Upper lobe of left lung (tissue), 6 donors: ENCODE measurements at places on chromosomes 6 and 20.

- no peaks in the 10 kb centered on the region for H3K36me3 ChIP-seq
- H3K27ac ChIP-seq, result peak within 1 kb of the TSS; percentile 81
- H3K4me1 ChIP-seq, result no peaks in the 10 kb centered on the region
- no peaks in the 10 kb centered on the region for H3K27me3 ChIP-seq
- DNase-seq, result peak; percentile 59
These were observed at the start of gene FRK for GRCh38 chr6:116060572-116061283. FRK (minus strand) TSS chr6:116060891; CDS start chr6:116060311, 580 bp downstream.

- H3K4me1 ChIP-seq, result no peaks in the 10 kb centered on the region
- H3K36me3 ChIP-seq, result peaks cover 2% of the 10 kb centered on the region
- no peaks in the 10 kb centered on the region for H3K27me3 ChIP-seq
- no peak for DNase-seq
- H3K27ac ChIP-seq, result no peak overlapping the region
These were observed 12.0 kb downstream of the ZFP64 start for GRCh38 chr20:52179331-52180179.

GRCh38 chr20:1619861-1620444 is at the start of gene SIRPB1:
SIRPB1 (minus strand) TSS chr20:1620009; CDS start chr20:1619944, 65 bp downstream.
- H3K27ac ChIP-seq, result peak within 1 kb of the TSS; percentile 87
- peaks cover 17% of the 10 kb centered on the region for H3K4me1 ChIP-seq
- peak; percentile 59 for DNase-seq
- no peaks in the 10 kb centered on the region for H3K27me3 ChIP-seq
- H3K36me3 ChIP-seq, result no peaks in the 10 kb centered on the region

DNA sequence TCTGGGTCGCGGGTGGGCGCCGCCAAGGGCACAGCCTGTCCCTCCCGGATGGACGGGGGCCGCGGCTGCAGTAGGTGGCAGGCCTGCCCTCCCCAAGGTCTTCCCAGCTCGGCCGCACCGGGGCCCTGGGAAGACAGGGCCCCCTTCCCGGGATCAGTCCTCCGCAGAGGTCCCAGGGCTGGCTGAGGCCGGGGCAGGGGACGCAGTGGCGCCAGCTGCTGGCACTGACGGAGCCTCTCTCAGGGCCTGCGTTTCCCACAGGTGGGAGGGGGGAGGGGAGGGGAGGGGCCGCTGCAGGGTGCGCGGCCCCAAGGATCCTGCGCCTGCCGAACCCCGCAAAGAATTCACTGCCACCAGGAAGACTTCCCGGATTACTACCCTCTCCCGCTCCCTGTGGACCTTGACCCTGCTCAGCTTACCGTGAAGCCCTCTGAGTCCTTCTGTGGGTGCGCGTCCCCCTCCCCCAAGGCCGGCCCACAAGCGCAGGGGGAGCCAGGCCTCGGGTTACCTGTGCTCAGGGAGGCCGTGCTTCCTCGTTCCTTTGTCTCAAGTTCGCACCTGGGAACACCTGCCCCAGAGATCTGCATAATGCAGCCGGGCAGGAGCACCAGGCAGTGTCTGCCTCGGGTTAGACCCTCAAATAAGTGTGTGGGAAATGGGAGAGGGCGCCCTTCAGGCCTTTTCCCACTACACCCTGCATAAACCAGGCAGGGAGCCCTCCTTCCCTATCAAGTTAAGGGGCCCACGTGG is 5.1 kb downstream of the LZTS3 start:
- peak; percentile 78 for DNase-seq
- H3K4me3 ChIP-seq, result no peak overlapping the region
- no peaks in the 10 kb centered on the region for H3K36me3 ChIP-seq
- peaks cover 22% of the 10 kb centered on the region for H3K4me1 ChIP-seq

DNA sequence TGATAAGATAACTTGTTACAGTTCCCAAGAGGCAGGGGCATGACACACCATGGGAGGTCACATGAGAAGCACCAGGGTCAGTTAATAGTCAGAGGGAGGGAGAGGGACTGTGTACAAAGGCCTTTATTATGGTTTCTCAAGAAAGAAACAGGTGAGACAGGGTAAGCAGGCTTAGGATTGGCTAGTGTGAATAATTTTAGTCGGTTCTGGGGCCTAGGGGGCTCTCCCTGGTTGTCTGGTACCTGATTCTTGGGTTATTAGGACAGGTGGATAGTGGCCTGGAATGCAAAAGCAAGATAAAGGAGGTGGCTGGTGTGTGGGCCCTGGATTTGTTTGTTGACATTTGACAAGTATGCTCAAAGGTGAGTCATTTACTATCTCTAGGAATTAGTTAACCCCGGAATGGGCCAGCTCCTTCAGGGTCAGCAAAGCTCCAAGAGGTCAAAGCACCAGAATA is 49.4 kb upstream of the MCUR1 start:
- H3K4me1 ChIP-seq, result peaks cover 8% of the 10 kb centered on the region
- no peaks in the 10 kb centered on the region for H3K36me3 ChIP-seq
- peaks cover 11% of the 10 kb centered on the region for H3K27me3 ChIP-seq

GRCh38 chr6:124870611-124871459 is 91.4 kb upstream of the RNF217 start:
- no peaks in the 10 kb centered on the region for H3K27me3 ChIP-seq
- no peak overlapping the region for H3K4me3 ChIP-seq
- no peaks in the 10 kb centered on the region for H3K4me1 ChIP-seq
- no peaks in the 10 kb centered on the region for H3K36me3 ChIP-seq

- H3K27ac ChIP-seq, result no peak overlapping the region
- no peak for DNase-seq
- H3K4me3 ChIP-seq, result no peak overlapping the region
- H3K4me1 ChIP-seq, result no peaks in the 10 kb centered on the region
- H3K36me3 ChIP-seq, result no peaks in the 10 kb centered on the region
These were observed 12.5 kb downstream of the SGK2 start for GRCh38 chr20:43571310-43571709.

DNA sequence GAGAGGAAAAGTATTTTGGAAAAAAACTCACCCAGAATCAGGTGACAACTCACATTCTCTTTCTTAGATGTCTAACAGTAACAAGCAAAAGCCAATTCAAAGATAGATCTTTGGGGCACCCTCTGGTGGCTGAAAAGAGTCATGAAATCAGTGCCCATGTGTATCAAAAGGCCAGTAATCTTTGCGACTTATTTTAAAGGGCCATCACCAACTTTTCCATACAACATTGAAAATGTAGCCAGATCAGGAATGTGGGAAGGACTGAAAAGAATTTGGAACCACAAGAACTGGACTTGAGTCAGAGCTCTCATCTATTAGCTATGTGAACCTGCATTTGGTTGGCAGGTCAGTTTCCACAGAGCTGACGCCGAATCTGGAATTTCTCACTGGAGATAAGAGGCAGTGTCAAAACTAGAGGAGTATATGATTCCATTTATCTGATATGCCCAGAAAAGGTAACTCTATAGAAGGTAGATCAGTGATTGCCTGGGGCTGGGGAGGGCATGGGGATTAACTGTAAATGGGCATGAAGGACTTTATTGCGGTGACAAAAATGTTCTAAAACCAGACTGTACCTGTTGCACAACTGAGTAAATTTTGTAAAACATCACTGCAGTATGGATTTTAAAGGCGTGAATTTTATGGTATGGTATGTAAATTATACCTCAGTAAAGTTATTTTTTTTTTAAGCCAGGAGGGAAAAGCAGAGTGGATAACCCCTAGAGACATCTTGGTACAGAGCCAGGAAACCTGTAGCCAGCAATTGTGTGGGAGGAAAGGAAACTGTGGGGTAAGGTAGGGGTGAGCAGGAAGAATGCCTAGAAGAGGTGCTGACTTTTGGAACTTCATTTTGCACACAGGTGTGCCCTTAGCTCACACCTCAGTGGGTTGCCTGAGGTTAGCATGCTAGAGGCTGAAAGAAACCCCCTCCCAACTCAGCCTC is 117.1 kb upstream of the ASF1A start:
- no peaks in the 10 kb centered on the region for H3K36me3 ChIP-seq
- H3K4me1 ChIP-seq, result no peaks in the 10 kb centered on the region
- DNase-seq, result peak; percentile 68
- no peak overlapping the region for H3K4me3 ChIP-seq
- H3K27me3 ChIP-seq, result no peaks in the 10 kb centered on the region
- no peak overlapping the region for H3K27ac ChIP-seq
